ENCODE measurements at places on chromosomes 12 and 14.

GRCh38 chr14:37051680-37052079, 120.7 kb downstream of the SLC25A21 start:
- no peak for DNase-seq

DNA sequence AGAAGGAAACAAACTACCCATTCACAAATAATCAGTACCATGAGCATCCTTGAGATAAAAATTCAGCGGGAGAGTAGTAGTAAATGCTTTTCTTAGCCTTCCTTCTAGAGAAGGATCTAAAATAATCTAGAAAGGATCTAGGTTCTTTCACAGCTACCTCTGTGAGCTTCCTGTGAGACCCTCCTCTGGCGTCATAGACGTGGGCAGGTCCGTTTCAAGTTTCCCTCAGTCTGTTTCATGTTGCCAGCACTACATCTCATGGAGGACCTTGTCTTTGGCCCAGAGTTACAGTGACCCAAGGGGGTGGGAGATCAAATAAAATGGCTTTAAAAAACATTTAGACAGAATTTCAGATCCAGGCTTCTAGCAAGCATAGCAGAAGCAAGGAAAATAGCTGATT, 13.6 kb downstream of the DAAM1 start:
- no peak for DNase-seq

DNA sequence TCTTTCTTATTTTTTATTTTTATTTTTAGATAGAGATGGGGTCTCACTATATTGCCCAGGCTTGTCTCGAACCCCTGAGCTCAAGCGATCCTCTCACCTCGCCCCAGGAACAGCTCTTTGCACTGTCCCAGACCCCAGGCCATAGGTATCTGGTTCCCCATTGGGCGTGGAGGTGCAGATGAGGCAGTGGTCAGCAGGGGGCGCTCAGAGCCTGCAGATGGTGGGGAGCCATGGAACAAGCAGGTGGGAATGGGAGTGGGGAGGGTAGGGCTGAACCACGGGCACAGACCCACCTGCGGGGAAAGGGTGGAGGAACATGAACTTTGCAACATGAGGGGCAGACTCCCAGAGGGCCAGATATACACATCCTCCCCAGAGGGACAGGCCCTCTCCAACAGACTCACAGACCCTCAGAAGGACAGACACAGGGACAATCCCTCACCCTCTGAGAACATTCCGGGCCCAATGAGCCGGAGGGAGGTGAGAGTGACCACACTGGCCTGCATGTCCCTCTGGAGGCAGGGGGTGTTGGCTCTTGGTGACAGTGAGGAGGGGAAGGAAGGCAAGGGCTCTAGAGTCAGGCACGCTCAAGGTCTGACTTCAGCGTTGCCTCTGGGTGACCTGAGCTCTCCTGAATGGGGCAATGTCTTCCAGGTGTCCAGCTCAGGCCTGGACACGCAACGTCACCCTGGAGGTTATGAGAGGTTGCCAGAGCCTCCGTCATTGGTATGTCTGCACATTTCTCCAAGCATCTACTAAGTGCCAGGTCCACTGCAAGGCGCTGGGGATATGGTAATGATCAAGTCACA, 34.9 kb downstream of the KRT80 start:
- DNase-seq, result peak; percentile 49

DNA sequence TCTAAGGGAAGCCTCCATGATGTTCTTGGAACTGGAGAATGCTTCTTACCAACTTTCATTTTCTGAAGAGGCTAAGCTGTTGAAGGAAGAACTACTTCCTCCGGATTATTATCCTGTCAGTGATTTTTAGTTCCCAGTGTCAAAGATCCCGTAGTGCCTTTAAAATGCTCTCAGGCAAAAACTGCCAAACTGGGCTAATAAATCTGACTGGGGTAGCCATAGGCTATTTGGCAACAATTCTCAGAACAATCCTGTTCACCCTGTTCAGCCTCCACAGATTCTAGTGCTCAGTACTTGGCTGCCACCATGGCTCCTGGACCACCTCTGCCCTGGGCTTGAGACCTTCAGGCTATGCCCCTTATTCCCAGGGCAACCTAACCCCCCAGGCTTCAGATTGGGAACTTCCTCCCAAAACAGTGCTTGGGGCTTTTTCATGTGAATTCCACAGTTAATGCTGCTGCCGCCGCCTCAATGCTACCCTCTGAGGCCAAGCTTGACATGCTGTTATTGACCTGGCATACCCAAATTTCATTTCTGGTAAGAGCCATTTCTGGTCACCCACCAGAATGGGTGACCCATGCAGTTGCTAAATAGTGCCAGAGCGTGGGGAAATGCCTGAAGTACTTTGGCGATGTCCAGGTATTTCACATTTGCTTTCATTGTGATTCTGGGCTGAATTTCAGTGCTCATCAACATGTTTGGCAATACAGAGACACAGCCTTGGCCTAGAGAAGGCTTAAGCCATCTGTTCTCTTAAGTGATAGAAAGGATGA, 110.0 kb upstream of the ARHGAP5 start:
- no peak for DNase-seq

DNA sequence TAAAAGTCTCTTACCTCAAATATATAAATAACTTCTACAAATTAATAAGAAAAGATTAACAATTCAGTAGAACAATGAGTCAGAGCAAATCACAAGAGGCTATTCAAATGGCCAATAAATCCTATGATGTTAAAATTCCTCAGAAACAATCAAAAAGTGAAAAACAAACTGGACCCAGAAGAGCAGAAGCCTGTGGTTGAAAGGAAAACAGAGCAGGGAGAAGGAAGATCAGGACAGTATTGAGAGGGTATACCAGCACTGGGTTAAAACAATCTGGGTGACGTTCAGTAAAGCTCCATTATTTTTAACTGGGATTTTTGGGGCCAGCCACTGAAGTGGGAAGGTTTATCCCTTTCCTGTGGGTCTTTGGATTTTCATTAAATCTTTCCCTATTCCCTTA, 39.7 kb upstream of the PCED1B start:
- no peak for DNase-seq

GRCh38 chr12:49054524-49054923, 6.1 kb downstream of the KMT2D start:
- DNase-seq, result no peak

GRCh38 chr12:106301611-106302321, 767 bp upstream of the TCP11L2 start:
- DNase-seq, result peak; percentile 55

DNA sequence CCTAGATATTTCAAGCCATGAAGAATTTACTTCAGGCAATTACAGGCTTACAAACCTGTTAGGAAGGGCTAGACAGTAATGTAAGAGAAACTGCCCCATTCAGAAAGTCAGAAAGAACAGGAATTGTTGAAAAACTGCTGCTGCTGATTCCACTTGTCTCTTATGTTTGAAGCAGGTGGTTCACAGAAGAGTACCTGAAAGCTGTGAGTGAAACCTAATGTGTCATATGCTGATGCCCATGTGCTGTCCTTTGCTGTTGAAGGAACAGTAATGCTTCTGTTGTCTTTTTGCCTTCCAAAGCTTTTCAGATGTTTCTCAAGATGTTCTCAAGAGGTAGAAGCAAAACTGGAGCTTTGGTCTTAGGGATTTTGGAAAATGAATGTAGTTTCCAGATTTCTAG, 39.0 kb downstream of the MNAT1 start:
- DNase-seq, result no peak

DNA sequence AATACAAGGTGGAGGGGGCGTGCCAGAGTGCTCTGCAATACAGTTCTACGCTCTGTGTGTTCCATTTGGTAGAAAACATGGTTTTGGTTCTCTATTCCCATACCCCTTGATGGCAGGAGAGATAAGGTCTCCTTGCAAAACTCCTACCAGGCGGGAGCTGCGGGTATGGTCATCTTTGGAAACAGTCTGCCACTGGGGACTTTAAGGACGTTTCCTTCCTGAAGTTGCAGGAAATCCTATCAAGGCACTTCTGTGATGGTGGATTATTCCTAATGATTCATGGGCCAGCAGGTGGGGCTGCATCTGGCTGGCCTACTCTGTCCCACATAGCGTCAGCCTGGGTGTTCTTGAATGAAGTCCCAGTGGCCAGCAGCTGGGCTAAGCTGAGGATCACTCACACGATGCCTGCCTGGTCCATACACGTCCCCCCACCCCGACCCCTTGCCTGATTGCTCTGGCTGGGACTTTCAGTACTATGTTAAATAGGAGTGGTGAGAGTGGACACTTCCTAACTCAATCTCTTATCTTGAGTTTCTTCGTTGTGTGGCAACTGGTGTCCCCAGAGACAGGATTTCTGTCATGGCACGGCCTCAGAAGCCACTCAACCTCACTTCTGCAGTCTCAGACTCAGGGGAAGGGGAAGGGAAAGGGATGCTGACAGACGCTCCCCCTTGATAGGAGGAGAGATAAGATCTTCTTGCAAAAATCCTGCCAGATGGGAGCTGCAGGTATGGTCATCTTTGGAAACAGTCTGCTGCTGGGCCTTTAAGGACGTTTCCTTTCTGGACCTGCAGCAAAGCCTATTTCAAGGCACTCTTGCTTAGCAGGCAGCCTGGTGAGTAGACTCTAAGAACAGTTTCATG, 61.0 kb upstream of the FKBP4 start:
- no peak for DNase-seq

GRCh38 chr12:121186826-121187225, 23.1 kb upstream of the P2RX4 start:
- DNase-seq, result no peak

DNA sequence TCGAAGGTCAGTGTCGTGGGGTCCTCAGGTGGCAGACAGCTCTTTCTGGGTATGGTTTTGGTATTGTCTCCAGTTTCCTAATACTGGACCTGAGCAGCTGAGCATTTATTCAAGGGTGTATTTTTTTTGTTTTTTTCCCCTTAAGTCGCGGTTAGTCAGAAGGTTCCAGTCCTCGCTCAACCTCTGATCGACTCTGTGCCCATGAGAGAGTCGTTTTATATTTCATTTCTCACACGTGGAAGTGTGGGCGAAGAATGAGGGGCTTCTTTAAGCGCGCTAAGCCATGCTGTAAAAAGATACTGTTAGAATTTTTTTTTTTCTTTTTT, 499 bp downstream of the MIPOL1 start:
- no peak for DNase-seq

DNA sequence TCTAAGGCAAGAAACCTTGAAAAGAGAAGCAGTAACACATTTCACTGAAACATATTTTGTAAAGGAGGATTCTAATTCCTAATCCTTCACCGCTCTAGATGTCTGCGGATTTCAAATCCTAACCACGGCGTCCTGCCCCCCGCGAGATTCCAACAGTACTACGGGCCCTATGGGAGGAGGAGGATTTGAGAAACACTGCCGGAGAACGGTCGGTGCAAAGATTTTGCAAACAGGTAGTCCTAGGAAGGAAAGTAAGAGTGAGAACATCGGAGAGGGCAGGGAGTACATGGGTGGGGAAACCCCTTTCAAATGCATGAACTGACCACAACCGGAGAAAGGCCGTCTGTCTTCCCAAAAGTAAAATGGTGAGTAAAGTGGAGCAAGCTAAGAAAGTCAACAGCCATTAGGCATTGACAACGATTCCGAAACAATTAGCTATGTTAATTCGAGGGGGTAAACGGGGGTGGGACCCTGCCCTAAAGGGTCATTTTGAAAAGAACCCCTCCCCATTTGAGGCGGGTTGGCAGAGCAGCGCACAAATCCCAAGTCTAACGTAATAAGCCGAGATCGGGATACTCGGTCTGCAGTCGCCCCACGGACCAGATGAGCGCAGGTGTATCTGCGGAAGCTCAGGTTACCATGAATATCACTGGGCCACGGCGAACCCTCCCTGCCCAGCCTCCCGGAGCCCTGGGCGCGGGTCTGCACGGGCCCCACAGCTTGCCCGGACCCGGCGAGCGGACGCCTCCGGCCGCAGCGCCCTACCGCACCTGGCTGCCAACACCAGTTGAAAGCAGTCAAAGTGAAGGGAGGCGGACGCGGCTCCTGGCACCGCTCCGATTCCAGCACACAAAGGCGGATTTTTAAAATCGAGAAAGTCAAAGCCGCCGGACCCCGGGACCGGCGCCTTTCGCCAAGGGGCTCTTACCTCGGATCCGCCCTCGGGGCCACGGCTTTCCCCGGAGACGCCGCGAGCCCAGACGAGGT, 662 bp downstream of the EPS8 start:
- peak; percentile 24 for DNase-seq

DNA sequence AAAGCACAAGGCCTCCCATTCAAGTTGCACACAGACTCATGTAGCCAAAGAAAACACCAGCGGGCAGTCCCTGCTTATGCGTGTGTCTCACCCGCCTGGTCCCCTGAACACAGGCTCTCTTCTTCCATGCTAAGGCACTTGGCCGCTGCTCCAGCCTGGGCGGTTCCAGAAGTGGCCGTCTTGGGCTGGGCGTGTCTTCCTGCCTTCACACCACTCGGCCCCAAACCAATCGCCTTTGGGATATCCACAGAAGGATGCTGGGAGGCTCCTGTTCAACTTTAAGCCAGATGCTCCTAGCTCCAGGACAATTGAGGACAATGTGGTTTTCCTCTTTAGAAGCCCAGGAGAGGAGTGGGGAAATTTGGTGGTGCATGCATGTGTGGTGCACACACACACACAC, 2.2 kb downstream of the SCARB1 start:
- DNase-seq, result no peak

GRCh38 chr14:55152052-55152753, 23.2 kb downstream of the LGALS3 start:
- DNase-seq, result no peak

- DNase-seq, result no peak
Measured at GRCh38 chr14:31106768-31107167, 80.6 kb upstream of the STRN3 start.

DNA sequence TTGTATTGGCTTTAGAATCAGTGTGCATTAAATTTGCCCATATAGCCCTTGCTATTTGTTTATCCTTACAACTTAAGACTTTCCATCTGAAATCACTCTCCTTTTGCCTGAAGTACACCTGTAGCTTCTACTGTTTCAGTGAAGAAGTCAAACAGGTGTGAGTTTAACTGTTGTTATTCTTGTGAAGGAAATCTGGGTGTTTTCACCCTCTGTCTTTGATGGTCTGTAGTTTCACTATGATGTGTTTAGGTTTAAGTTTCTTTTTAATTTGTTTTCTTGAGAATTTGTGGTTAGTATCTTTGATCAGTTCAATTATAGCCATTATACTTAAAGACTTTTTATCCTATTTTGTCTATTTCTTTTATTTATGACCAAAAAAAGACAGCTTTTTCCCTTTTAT, 68.9 kb upstream of the BBS10 start:
- no peak for DNase-seq

DNA sequence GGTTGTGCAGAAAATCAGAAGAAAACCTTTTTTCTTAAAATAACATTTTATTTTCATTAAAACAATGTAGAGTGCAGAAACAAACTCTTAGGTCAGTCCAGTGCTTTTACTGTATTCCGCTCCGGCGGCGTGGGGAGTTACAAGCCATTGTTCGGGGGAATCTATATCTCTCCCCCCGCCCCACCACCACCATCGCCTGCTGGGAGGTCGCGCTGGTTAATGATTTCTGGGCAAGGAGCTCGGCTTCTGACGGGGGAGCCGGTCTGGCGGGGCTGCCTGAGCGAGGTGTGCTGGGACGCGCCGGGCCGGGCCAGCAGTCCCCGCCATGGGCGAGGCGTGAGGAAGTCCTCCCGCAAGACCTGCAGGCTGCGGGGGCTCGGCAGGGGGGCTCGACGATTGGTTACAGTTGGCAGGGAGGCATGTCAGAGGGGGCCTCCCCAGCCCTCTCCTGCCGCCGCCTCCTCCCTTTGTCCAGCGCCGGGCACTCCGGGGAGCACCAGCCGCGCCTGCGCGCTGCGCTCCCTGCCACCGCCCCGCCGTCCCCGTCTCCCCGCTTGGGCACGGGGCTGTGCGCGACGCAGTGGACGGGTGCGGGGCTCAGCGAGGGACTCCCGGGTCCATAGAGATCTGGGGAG, 1.0 kb upstream of the DUSP6 start:
- DNase-seq, result peak; percentile 36

Measured in activated naive CD4-positive, alpha-beta T cell (primary cell).